Stimulated activated CD8-positive, alpha-beta memory T cell treated with anti-CD3 and anti-CD28 coated beads, Interleukin-7, amount 100 ng/mL, for 48 hours (primary cell): ENCODE measurements at places on chromosomes 13 and 19.
A peak's percentile ranks its signal among the peaks of the same experiment; 100 is the strongest.

DNA sequence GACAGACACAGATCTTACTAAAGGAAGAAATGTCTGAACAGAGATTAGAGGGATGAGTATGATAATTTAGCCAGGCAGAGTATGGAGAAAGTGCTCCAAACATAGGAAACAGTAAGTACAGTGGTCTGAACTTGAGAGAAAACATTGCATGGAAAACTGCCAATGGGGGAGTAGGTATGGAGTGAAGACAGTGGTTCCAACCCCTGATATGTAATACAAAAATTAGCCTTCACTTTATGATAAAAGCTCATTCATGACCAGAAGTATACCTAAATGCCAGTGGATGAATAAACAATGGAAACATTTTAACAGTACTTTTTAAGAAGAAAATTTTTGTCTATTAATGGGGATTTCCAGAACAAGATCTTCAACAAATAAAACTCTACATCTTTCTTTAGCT is 334.0 kb downstream of the DIAPH3 start:
- DNase-seq, result no peak

DNA sequence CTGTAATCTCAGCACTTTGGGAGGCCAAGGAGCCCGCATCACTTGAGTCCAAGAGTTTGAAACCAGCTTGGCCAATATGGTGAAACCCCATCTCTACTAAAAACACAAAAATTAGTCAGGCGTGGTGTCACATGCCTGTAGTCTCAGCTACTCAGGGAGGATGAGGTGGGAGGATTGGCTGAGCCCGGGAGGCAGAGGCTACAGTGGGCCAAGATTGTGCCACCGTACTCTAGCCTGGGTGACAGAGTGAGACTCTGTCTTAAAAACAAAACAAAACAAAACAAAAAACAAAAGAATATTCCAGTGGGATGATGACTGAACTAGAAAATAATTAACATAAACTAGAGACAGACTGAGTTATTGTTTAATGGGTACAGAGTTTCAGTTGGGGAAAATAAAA is 81.7 kb upstream of the ABCC4 start:
- DNase-seq, result no peak

GRCh38 chr13:75870397-75870903 is 234.3 kb downstream of the LMO7 start:
- no peak for DNase-seq

DNA sequence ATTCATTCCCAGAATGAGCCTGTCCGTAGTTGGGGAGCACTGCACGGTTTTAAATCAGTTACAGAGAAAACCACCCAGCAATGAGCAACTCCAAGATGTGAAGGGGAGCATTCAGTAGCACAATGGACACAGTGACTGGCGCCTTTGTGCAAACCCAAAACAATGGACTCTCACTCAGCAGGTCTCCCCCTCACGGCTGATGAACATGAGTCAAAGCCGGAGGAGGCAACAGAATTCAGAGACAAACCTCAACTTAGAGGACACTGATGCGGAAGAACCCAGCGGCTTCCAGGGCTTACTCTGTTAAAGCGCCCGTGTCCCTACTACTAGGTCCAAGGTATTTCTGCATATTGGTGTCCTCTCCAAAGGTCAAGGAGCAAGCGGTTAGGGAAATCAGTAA is 17.7 kb downstream of the PLEKHF1 start:
- DNase-seq, result no peak

GRCh38 chr19:54616821-54617560 is 13.3 kb upstream of the LILRB1 start:
- DNase-seq, result no peak

DNA sequence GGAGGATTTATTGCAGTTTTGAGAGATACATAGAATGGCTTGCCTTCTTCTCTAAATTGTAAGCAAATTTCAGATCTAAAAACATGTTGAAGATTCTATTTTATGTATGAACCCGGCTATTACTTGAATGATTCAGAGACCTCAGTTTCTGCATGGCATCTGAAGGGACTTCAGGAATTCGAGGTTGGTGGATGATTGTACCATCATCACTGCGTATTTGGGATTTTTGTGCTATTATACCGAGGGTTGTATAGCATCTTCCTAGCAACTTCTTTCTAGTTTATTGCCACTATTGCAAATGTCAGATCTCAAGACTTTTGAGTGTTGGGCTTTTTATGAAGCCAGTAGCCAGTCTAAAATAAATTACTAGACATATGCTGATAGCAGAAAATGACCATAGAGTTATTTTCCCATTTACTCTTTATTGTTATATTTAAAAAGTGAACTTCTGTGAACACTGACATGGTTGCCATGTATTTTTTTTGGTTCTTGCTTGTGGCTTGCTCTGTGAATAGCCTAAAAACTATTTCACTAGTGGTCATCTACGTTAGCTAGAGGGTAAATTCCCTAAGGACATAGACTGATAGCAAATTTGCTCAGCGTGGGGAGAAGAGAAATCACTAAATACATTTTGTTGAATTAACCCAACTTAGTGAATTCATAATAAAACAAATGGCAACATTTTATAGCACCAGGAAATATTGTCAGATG is 70.6 kb upstream of the KLF12 start:
- DNase-seq, result no peak

DNA sequence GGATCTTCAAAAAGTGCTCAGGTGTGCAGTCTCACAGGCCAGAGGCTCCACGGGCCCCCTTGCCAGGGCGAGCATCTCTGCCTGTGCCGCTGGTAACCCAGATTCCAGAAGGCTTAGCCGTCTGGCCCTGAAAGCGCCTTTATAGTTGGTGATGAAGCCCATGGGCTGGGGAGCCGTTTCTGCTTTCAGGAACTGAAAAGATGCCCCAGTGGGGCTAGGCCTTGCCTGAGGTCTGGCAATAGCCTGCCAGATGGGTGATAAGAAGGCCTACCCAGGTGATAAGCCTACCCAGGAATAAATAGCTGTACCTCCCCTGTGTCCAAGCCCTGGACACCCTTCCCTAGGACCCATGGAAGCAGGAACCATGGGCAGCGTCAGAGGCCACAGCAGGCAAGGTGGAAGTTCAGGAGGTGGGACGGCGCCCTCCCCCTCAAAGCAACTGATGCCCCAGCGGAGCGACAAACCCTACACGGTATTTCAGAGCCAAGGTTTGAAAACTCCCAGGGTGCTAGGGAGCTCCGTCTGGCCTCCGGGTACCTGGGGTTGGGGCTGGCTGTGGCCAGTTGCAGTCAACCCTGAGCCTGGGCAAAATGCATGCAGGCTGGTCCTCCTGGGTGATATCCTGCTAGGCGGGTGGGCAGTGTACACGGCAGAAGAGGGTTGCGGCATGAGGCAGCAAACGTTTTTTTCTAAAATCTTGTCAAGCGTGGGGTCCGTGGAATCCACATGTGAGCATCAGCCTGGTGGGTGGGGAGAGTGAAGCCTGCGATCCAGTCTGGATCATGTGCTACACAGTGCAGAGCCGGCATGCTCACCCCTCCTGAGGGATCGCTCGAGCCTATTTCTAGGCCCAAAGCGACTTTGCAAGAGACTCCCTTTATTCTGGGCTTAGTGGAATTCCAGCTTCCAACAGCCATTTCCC is 45.3 kb downstream of the ACTN4 start:
- DNase-seq, result no peak

GRCh38 chr19:24098359-24098758 is 11.4 kb downstream of the ZNF254 start:
- no peak for DNase-seq

GRCh38 chr19:4692251-4693077 is 22.3 kb upstream of the MYDGF start:
- DNase-seq, result no peak

- DNase-seq, result no peak
These were observed 64.9 kb upstream of the HTR2A start for GRCh38 chr13:46961719-46962118.

DNA sequence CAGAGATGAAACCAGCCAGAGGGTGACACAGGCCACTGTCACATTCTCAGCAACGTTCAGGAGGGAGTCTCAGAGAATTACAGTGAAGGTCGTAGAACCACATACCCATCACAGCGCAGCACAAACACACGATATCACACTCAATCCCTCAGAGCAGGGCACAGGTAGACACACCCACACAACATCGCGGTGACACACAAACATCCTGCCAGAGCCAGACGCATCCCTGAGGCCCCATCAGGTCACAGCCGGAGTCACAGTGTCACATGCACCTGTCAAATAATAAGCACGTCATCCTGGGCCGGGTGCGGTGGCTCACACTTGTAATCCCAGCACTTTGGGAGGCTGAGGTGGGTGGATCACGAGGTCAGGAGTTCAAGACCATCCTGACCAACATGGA is 17.5 kb downstream of the ELAVL3 start:
- no peak for DNase-seq

- peak; percentile 63 for DNase-seq
These were observed 1.0 kb downstream of the MBOAT7 start for GRCh38 chr19:54188215-54188871.

DNA sequence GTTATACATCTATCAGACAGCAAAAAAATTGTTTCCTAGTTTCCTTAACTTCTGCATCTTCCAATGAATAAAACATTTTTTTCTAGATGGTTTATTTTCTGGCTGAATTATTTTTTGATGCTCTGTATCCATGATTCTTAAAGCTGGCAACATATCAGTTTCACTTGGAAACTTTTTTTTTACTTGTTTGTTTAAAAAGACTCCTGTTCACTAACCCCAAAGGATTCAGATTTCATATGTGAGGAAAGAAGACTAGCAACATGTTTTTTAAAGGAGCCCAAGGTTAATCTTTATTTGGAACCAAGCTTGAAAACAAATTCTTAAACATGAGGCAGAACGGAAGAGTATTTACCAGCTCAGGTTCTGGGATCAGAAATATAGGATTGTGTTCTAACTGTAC is 632.3 kb downstream of the SLITRK6 start:
- no peak for DNase-seq

- no peak for DNase-seq
These were observed 23.7 kb downstream of the ZNF175 start for GRCh38 chr19:51594774-51595109.

- DNase-seq, result no peak
These were observed 544.2 kb upstream of the KLF12 start for GRCh38 chr13:74678308-74678965.

- DNase-seq, result no peak
These were observed 102.6 kb upstream of the TSHZ3 start for GRCh38 chr19:31451686-31452330.

DNA sequence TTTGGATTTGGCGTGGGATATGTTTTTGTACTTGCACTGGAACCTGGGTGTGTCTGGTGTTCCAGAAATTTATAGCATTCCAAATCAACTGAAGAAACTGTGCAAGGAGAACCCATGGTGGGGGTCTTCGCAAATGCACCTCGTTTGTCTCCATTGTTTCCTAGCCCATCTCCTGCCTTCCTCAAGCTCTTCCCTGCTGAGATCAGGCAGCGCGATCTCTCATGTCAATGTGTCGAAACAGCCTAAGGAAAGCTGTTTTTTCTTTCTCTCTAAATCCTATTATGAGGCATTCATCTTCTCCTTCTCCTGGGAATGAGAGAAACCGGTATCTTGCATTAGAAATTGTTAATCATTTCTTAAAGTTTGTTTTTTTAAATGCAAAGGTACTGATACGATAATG is 131.0 kb downstream of the KLF5 start:
- no peak for DNase-seq

GRCh38 chr13:92775658-92776057 is 450.9 kb upstream of the GPC6 start:
- no peak for DNase-seq

- DNase-seq, result no peak
These were observed 176.6 kb downstream of the KLF5 start for GRCh38 chr13:73235385-73235784.

DNA sequence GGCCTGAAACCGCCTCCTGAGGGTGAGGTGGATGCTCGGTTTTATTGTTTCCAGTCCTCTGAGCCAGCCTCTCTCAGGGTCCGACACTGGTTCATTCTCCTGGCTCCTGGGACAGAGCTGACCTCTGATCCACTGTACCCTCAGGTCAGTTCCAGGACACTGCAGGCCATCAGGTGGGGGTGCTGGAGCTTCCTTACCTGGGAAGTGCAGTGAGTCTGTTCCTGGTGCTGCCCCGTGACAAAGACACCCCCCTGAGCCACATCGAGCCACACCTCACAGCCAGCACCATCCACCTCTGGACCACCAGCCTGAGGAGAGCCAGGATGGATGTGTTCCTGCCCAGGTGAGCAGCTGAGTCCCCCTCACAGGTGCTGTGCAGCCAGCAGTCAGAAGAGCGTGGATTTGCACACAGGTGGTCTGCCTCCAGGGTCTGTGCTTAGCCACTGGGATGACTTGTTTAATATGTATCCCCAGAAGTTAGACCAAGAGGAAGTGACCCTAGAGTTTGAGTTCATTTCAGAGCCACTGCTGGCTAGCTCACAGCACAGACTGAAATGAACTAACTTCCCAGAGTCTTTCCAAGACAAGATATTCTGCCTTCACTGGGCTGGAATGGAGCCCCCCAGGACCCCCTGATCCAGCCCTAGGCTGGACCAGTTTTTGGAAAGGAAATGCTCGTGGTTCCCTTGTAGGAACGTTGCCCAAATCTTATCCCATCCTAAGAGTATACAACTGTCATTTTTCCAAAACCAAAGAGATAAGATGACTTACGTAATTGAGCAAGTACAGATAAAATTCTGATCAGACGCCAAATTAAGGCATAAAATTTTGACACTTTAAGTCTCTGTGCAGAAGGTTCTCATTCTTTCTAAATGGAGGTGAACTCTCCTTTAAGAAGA is 8.8 kb downstream of the SERPINE3 start:
- DNase-seq, result no peak

DNA sequence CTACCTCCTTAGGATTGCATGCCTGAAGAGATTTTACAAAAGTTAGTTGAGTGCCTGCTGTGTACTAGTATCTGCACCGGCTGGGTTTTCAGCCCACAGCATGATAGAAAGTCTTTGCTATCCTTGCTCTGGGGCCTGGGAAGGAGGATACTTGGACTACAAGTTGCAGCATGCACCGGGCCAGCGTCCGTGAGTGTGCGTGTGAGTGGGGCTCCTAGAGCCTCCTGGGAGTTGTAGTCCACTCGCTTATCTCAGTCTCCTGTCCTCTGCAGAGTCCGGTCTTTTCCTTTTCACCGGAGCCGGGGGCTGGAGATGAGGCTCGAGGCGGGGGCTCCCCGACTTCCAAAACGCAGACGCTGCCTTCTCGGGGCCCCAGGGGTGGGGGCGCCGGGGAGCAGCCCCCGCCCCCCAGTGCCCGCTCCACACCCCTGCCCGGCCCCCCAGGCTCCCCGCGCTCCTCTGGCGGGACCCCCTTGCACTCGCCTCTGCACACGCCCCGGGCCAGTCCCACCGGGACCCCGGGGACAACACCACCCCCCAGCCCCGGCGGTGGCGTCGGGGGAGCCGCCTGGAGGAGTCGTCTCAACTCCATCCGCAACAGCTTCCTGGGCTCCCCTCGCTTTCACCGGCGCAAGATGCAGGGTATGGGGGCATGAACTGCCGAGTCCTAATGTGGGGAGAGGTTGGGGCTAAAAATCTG is 20.6 kb downstream of the BRSK1 start:
- no peak for DNase-seq

GRCh38 chr13:32098272-32098671 is 66.7 kb downstream of the FRY start:
- no peak for DNase-seq

GRCh38 chr19:51702103-51702824 is 9.1 kb downstream of the SPACA6 start:
- DNase-seq, result no peak

- no peak for DNase-seq
These were observed 39.1 kb downstream of the TEX26 start for GRCh38 chr13:30971575-30971974.

- no peak for DNase-seq
These were observed 2.7 kb upstream of the PLA2G4C start for GRCh38 chr19:48113190-48113917.

- DNase-seq, result no peak
These were observed 336.0 kb downstream of the TBC1D4 start for GRCh38 chr13:75145927-75146326.
